Thoracic aorta (tissue), 2 donors: ENCODE measurements at places on chromosomes 3 and 15. TPM values are rescaled to one million over a fixed set of nuclear protein-coding genes. Genes with fewer than 3 reads are reported as not detected.

OR5K1 gene
- not detected for total RNA-seq

- H3K27ac ChIP-seq, result no peak overlapping the region
- no peak for DNase-seq
- no peaks in the 10 kb centered on the region for H3K27me3 ChIP-seq
- no peaks in the 10 kb centered on the region for H3K4me1 ChIP-seq
- H3K4me3 ChIP-seq, result no peak overlapping the region
- no peaks in the 10 kb centered on the region for H3K36me3 ChIP-seq
Measured at GRCh38 chr3:59308001-59308400, 258.2 kb upstream of the CFAP20DC start.

ITIH1 gene
- total RNA-seq, result not detected

DNA sequence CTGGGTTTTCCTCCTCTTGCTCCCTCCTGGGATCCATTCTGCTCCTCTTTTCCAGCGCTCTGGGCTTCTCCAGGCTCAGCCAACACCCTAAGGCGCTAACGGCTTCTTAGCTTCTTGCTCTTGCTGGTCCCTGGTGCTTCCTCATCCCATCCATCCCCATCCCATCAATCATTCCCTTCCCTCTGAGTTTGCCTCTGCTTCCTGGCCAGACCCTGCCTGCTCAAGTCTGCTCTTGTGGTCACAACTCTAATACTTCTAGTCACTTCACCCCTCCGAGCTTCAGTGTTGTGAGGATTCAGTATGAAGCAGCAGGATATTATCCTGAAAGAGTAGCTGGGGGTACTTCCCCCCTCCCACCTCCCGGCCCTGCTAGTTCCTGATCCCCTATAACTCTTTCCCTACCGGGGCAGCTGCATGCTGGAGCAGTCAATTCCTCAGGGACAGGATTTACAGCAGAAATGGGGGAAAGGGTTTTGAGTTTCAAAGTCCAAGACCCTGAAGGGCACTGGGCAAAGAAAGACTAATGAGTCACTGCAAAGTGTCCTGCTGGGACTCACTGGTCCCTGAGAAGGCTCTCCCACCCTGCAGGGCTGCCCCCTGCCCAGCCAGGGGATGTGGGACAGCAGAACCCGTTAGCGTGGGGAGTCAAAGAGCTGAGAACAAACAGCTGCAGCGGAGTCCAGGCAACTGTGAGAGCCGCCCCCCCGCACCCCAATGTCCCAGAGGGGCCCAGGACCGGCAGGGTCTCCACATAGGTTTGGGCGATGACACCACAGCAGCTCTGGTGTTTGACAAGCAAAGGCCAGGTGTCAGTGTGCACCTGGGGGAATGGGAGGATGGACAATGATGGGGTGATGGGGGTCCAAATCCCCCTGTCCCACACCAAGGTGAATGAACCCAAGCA, 2.3 kb upstream of the SYNM start:
- H3K4me3 ChIP-seq, result no peak overlapping the region
- no peaks in the 10 kb centered on the region for H3K27me3 ChIP-seq
- H3K4me1 ChIP-seq, result peaks cover 4% of the 10 kb centered on the region
- H3K36me3 ChIP-seq, result no peaks in the 10 kb centered on the region
- H3K27ac ChIP-seq, result no peak overlapping the region

SLC12A1 gene
- total RNA-seq, result 0.68 TPM

MB21D2 gene
- total RNA-seq, result 6.4 TPM

DNA sequence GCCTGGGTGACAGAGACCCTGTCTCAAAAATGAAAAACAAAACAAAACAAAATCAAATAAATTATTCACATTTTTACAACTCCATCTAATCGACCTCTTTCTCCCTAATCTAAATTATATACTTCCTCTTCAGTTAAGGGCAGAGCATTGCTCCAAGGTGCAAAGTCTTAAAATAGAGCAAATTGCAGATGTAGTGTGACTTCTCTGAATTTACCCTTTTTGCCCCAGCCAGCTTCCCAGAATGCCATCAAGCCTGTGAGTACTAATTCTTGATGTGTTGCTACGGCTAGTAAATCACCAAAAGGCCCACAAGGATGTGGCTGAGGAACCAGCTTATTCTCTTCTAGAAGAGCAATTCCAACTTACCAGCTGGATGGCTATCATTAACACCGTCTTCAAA, 53.4 kb upstream of the PPIB start:
- H3K36me3 ChIP-seq, result no peaks in the 10 kb centered on the region
- no peaks in the 10 kb centered on the region for H3K4me1 ChIP-seq
- H3K4me3 ChIP-seq, result no peak overlapping the region
- no peak overlapping the region for H3K27ac ChIP-seq
- no peak for DNase-seq
- no peaks in the 10 kb centered on the region for H3K27me3 ChIP-seq

SIDT1 gene
- total RNA-seq, result 1.6 TPM

NTRK3 gene
- total RNA-seq, result 87.3 TPM

DNA sequence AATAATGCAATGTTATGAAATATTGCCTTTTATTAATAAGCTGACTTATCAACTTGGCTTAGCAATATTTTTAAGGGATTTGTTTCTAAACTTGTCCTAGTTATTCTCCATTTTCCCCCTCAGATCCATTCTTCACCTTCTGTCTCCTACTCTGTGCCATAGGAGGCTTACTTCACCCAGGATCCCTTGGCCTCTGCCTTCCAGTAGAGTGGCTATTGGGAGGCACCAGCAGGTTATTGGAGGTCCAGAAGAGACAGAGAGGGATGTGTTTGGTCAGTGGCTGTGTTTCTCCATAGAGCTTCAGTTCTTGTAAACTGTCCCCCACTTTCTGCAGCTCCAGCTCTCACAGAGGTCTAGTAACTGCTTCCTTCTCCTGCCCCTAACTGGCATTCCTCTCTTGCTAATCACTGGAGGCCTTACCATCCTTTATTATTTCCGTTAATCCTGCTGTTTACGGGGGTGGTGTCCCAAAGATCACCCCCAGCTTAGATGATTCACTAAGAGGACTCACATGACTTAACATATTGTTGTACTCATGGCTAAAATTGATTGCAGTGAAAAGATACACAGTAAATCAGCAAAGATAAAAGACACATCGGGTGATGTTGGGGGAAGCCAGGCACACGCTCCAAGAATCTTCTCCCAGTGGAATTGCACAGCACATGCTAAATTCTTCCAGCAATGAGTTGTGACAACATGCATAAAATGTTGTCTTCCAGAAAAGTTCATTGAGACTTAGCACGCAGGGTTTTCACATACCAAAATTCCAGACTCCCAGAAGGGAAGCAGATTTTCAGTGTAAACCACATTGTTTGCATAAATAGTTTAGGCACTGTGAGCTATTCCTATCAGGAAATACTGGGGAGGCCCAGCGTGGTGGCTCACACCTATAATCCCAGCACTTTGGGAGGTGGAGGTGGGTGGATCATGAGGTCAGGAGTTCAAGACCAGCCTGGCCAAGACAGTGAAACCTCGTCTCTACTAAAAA, 67.5 kb downstream of the RPL22L1 start:
- no peak for DNase-seq
- no peaks in the 10 kb centered on the region for H3K27me3 ChIP-seq
- H3K27ac ChIP-seq, result no peak overlapping the region
- no peak overlapping the region for H3K4me3 ChIP-seq
- H3K4me1 ChIP-seq, result no peaks in the 10 kb centered on the region
- H3K36me3 ChIP-seq, result no peaks in the 10 kb centered on the region

AMOTL2 gene
- 62.4 TPM for total RNA-seq

P2RY12 gene
- 2.2 TPM for total RNA-seq

KIF9 gene
- 0.68 TPM for total RNA-seq

DNA sequence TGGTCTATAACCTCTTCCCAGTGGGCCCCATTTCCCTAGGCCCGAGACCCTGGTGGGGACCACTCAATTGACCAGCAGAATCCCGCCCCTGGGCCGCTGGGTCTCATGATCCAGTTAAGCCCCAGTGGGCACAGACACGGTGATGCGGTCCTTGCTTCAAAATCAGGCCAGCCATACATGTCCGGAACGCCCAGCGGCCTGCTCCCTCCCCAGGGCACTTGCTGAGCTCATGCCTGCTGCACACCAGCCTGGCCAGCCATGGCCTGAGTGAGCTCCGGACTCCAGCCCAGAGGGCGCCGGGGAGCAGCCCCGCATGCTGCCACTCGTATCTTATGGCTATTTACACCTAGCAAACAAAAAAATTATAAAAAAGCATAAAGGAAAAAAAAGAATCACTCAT, 34.4 kb upstream of the IQSEC1 start:
- H3K27me3 ChIP-seq, result no peaks in the 10 kb centered on the region
- DNase-seq, result no peak
- H3K36me3 ChIP-seq, result no peaks in the 10 kb centered on the region

GRCh38 chr15:89400782-89401545, 66.3 kb upstream of the POLG start:
- no peak overlapping the region for H3K4me3 ChIP-seq
- H3K36me3 ChIP-seq, result no peaks in the 10 kb centered on the region
- no peak overlapping the region for H3K27ac ChIP-seq
- H3K4me1 ChIP-seq, result peaks cover 16% of the 10 kb centered on the region
- DNase-seq, result no peak
- H3K27me3 ChIP-seq, result peaks cover 26% of the 10 kb centered on the region

GRCh38 chr3:197352382-197352781, 54.0 kb upstream of the DLG1 start:
- no peaks in the 10 kb centered on the region for H3K27me3 ChIP-seq
- H3K36me3 ChIP-seq, result no peaks in the 10 kb centered on the region
- H3K27ac ChIP-seq, result no peak overlapping the region
- H3K4me3 ChIP-seq, result no peak overlapping the region

EFHB gene
- 0.42 TPM for total RNA-seq

EXD1 gene
- not detected for total RNA-seq

DNA sequence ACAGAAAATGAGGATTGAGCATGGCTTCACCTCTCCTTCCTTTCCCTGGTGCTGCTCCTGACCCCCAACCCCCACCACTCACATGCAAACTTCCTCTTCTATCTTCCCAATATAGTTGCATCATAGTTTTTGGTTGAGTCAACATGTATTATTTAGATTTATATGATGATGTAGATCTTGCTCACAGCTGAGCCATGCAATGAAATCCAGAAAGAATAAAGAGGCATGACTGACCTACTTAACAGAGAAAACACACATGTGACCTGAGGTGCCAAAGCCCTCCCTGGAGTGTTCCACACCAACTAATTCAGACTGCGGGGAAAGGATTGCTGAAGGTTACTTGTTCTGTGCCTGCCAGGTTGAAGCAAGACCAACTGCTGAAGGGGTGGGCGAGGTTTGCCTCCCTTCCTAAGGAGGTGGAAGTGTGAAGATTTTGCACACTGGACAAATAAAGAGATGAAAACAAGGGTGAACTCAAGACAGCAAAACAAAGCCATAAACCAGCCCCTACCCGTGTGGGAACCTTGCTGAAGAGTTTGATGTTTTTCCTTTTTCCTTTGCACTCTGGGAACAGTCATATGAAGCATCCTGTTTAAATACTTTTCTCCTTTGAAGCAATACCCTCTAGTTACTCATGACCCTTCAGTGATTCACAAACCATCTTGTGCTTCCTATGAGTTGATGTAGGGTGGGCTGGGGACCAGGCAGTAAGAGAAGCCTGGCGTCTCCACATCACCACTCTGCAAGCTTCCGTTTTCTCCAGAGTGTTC, 155.2 kb upstream of the UBE2E1 start:
- H3K4me1 ChIP-seq, result peaks cover 9% of the 10 kb centered on the region
- no peaks in the 10 kb centered on the region for H3K36me3 ChIP-seq
- H3K27ac ChIP-seq, result no peak overlapping the region
- DNase-seq, result no peak
- no peaks in the 10 kb centered on the region for H3K27me3 ChIP-seq
- no peak overlapping the region for H3K4me3 ChIP-seq

GRCh38 chr15:93223803-93224202, 134.8 kb upstream of the RGMA start:
- no peak overlapping the region for H3K4me3 ChIP-seq
- no peaks in the 10 kb centered on the region for H3K4me1 ChIP-seq
- no peaks in the 10 kb centered on the region for H3K36me3 ChIP-seq
- no peak overlapping the region for H3K27ac ChIP-seq

GRCh38 chr3:168165390-168166269, 69.9 kb upstream of the GOLIM4 start:
- H3K27ac ChIP-seq, result no peak overlapping the region
- DNase-seq, result no peak
- no peaks in the 10 kb centered on the region for H3K27me3 ChIP-seq
- H3K4me3 ChIP-seq, result peak overlapping the region; percentile 44
- H3K4me1 ChIP-seq, result no peaks in the 10 kb centered on the region

DNA sequence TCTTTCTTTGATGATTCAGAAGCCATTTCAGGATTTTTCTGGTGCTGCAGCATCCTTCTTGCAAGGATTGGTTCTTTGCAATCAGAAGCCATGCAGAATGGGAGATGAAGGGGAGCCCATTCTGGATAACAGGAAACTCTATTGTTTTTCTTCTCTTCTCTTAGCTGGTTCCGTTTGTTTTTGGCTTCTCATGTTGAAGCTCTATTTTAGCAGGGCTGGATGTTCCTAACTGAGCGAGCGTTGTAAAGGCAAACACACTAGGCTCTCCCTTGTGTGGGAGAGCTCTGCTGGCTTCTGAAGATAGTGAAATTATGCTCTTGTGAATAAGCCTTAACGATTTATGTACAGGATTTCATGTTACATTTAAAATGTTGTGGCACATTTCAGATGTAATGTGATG, 8.3 kb downstream of the CACNA1D start:
- no peaks in the 10 kb centered on the region for H3K36me3 ChIP-seq
- no peaks in the 10 kb centered on the region for H3K4me1 ChIP-seq
- no peaks in the 10 kb centered on the region for H3K27me3 ChIP-seq

GRCh38 chr3:98449606-98450193, 13.3 kb upstream of the OR5K1 start:
- DNase-seq, result no peak
- H3K27ac ChIP-seq, result no peak overlapping the region
- no peak overlapping the region for H3K4me3 ChIP-seq

DNA sequence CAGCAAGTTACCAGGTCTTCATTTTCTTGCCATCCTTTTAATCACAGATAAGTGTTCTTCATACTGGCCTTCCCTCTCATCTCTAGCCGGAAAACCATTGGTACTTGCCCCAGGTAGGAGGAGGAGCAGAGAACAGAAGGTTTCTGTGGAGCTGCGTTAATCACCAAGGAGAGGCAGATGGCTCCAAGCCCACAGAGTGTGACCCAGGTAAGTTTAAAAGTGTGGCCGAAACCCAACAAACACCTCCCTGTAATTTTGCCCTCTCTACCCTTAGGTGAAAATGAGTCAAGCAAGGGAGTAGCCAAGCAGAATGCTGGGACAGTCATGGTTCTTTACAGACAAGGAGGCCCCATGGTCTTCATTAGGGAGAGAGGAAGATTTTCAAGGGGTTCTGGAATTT, 37.3 kb downstream of the NFKBIZ start:
- peaks cover 26% of the 10 kb centered on the region for H3K4me1 ChIP-seq
- H3K4me3 ChIP-seq, result no peak overlapping the region
- no peaks in the 10 kb centered on the region for H3K36me3 ChIP-seq
- no peaks in the 10 kb centered on the region for H3K27me3 ChIP-seq
- H3K27ac ChIP-seq, result no peak overlapping the region

DNA sequence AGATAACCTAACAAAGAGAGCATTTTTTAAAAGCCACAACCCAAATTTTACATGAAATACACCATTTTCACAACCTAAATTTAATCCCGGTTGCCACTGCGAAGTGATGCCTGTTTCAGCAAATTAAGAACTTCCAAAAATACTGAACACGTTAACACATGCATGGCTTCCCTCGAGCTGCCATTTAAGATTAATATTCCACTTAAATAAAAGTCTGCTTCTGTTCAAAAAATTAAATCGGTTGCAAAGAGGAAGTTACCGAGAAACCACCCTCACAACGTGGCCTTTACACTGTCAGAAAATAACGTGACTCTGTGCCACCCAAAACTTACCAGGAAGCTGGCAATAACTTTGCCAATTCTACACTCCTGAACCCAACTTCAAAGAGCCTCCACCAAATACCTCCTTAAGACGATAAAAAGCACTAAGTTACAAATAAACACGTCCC, 1.2 kb downstream of the TBL1XR1 start:
- H3K4me1 ChIP-seq, result peaks cover 35% of the 10 kb centered on the region
- no peak for DNase-seq
- H3K4me3 ChIP-seq, result peak overlapping the region; percentile 98
- H3K27me3 ChIP-seq, result no peaks in the 10 kb centered on the region
